ENCODE measurements at places on chromosomes 5 and 9.

DNA sequence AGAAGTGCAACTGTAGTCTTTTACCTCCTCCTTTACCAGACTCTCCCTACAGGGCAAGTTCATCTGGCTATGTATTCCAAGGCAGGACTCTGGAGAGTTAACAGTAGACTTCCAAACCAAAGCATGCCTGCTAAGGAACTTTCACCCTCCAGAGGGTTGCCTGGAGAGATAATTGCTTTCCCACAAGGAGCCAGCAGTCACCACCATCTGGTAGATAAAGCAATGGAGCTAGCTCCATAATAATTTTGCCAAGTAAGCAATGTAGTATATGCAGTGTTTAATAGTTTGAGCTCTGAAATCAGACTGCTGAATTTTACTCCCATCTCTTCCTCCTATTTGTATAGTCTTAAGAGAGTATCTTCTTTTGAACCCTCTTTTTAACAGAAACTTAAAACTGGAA lies 566.8 kb upstream of the PTGER4 start:
- no peak for DNase-seq

- DNase-seq, result peak; percentile 96
Observed at GRCh38 chr9:79610791-79611614, 39.2 kb downstream of the TLE4 start.

GRCh38 chr9:131406563-131407436 lies 12.9 kb downstream of the PRRC2B start:
- DNase-seq, result no peak

DNA sequence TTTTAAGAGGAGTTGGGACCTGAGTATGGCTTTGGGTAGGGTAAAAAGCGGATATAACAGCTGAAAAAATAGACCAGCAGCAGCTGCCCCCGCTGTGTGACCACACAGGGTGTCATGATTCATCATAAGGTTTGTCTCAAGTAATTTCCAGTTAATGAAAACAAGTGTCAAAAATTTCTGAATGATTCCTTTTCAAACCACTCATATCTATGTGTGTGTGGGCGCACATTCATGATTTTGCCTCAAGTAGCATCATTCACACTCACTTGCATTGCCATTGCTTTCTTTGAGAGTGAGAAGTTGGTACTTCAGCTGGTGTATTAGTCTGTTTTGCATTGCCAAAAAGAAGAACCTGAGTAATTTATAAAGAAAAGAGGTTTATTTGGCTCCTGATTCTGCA lies 12.1 kb upstream of the TNFAIP8 start:
- DNase-seq, result peak; percentile 46

DNA sequence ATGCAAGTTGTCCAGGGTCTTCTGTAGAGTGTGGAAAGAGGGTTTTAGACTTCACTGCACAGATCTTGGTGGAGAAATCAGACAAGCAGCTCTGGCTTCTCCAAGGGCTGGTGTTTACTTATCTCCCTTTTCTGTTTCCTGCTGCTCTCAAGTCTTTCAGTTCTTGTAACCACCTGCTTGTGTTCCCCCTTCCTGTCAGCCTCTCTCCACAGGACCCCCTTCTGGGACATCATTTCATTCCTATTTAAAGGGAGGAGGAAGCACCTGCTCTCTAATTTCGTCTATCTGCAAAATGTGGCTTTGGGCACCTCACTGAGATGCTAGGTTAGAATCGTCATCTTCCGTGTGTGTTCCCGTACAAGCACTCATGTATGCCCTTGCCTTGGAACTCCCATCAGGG lies 636.2 kb downstream of the MTRR start:
- DNase-seq, result no peak

GRCh38 chr5:103450333-103451061 lies 112.1 kb downstream of the NUDT12 start:
- peak; percentile 79 for DNase-seq

- no peak for DNase-seq
Observed at GRCh38 chr5:151577566-151577965, 13.6 kb downstream of the FAT2 start.

- DNase-seq, result no peak
Observed at GRCh38 chr5:74205767-74206578, 434.6 kb downstream of the ENC1 start.

DNA sequence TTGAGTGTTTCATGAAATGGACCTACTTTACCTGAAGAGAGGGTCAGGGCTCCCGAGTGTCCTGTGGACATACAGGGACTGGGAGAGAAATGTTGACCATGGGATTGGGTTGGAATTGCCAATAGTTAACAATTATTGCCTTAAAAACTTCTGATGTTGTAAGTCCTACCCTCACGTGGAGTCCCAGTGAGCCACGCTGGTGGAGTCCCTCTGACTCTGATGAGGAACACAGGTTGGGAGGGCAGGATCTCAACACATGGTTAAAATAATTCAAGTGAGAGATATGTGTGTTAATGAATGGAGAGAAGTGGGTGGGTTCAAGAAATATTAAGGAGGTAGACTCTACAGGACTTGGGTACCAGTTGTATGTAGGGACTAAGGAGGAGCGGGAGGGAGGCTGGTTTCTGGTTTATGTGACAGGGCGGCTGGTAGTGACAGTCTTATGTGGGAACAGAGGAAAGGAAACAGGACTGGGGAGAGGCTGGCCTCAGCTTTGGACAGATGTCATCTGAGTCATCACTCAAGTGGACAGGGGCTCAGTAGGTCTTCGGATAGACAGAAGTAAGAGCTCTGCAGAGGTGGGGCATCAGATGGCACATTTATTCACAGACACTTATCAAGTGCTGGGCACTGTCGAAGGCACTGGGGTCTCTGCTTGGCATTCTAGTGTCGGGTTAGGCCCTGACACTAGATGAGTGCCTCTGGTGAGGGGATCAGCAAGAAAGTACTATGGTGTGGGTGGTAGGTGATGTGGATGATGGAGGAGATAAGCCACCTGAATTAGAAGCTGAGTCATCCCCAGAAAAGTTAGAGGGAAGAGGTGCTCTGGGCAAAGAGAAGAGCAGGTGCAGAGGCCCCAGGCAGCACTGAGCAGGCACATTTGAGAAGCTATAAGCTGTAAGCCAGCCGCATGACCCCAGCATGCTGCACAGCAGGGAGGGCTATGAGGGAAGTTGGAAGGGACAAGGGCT lies 27.2 kb downstream of the MAML1 start:
- peak; percentile 59 for DNase-seq

DNA sequence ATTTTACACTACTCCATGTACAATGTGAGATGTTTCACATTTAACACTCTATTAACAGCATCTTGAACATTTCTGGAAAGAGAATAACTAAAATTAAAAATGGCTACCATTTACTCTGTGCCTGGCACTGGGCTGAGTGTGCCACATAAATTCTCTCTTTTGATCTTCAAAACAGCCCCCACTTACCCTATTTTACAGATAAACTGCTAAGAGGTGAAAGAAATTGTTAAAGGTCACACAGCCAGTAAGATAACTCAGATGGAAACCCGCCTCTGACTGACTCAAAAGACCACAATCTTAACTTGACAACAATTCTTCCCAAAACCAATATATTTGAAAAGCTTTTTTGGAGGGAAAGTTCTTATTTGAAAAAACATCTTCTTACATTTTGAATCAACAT lies 97.3 kb downstream of the MAPKAP1 start:
- DNase-seq, result no peak

- DNase-seq, result no peak
Observed at GRCh38 chr5:126595486-126596083, 566 bp upstream of the ALDH7A1 start.

DNA sequence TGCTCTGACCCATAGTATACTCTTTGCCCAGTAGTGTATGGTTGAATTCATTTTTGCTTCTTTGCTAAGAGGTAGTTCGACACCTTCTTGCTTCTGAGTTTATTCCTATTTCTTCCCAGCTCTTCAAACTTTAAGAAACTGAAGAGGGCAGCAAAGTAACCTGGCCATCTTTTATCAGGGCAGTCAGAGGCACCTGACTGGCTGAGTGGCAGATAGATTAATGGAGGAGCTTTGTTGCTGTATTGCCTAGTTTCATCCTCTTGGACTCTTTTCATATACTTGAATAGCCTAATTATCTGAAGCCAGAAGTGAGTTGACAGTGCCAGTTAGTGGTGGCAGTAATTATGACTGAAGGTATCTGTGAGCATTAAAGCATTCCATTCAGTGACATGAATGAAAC lies 82.5 kb downstream of the UHRF2 start:
- DNase-seq, result no peak

GRCh38 chr5:159838551-159839222 lies 77.6 kb upstream of the ADRA1B start:
- no peak for DNase-seq

GRCh38 chr5:59598547-59598874 lies 295.0 kb downstream of the PDE4D start:
- DNase-seq, result peak; percentile 56

GRCh38 chr5:135978212-135978631 lies 23.4 kb upstream of the LECT2 start:
- DNase-seq, result no peak

DNA sequence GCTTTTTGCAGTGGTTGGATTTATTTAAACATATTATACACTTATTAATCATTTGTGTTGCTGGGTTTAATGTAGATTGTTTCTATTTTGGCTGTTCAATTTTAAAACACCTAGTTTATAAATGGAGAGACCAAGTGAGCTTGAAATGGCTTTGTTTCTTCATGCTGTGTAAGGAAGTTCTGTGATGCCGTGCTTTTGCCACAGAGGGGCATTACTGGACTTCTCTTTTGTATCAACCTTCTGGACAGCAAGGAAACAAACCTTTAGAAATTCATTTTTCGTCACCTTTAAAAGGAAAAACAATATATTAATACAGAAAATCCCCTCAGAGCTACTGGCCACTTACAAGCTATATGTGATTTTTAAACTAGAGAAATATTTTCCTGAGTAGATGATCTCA lies 81.9 kb downstream of the DMRTA1 start:
- DNase-seq, result peak; percentile 13

GRCh38 chr9:77028478-77028877 lies 9.0 kb downstream of the FOXB2 start:
- DNase-seq, result no peak

DNA sequence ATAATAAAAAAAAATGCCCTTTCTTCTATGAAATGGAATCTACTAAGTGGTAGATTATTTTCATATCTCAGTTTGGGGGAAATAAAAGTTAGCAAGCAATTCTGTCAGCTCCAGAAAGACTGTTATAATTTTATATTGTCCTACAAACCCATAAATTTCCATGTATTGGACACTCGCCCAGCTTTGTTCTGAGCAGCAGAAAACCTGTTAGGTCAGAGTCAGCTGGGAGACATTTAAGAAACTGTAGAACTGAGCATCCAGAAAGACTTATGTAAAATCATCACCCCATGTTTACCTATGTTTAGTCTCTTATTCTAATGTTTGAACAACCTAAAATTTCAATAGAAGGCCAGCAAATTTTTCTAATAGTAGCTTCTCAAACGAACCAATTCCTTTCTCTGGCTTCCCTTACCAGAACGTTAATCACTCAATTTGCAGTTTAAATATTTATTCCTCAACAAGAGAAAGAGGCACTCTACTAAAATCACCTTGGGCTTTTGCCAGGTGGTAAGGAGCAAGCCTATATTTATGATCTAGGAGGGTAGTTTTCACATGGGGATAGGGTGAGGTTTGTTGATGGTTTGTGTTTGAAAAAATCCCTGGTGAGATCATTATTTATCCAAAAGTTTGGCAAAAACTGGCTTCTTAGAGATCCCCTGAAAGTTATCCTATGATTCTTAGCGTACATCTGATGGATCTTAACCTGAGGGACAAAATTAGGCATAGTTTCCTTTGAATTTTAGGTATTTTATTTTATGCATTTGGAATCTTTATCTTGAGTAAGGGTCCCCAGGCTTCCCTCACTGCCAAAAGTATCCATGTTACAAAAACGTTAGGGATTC lies 34.4 kb downstream of the MACROH2A1 start:
- DNase-seq, result no peak

GRCh38 chr5:52783226-52783959 lies 4.3 kb upstream of the ITGA1 start:
- DNase-seq, result peak; percentile 46

DNA sequence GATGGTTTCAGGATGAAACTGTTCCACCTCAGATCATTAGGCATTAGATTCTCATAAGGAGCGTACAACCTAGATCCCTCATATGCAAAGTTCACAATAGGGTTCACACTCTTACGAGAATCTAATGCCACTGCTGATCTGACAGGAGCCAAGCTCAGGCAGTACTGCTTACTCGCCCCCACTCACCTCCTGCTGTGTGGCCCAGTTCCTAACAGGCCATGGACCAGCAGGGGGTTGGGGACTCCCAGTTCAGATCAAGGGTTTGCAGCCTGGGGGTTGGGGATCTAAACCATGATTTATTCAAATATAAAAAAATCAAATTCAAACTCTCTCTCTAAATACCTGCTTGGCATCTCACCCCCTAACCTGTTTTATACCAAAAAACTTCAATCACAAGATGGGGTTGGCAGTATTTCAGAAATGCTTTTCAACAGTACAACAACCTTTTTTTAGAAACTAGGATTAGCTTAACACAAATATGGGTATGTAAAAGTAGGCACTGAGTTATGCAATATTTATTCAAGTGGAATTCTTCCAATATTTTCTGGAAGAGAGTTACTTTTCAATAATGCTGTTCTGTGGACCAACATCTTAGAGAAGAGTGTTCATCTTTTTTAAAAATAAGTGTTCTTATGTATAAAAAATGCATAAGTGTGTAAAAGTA lies 30.1 kb upstream of the SLC12A2 start:
- DNase-seq, result no peak

DNA sequence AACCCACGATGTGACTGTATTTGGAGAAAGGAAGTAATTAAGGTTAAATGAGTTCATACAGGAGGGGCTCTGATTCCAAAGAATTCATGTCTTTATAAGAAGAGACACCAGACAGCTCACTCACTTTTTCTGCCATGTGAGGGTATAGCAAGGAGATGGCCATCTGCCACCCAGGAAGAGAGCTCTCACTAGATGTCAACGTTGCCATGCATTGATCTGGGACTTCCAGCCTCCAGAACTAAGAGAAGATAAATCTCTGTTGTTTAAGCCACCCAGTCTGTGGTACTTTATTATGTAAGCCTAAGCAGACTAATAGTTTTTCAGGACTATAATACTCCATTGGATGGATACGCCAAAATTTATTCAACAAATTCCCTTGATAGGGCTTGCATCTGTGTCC lies 89.8 kb upstream of the RAD23B start:
- DNase-seq, result no peak

GRCh38 chr5:132779961-132780360 lies 2.9 kb upstream of the SEPTIN8 start:
- DNase-seq, result no peak

GRCh38 chr9:89790542-89791109 lies 185.8 kb downstream of the GADD45G start:
- no peak for DNase-seq

GRCh38 chr9:95791286-95791685 lies 84.2 kb upstream of the ERCC6L2 start:
- no peak for DNase-seq

GRCh38 chr5:103569313-103570060 lies 6.9 kb upstream of the NUDT12 start:
- peak; percentile 61 for DNase-seq

DNA sequence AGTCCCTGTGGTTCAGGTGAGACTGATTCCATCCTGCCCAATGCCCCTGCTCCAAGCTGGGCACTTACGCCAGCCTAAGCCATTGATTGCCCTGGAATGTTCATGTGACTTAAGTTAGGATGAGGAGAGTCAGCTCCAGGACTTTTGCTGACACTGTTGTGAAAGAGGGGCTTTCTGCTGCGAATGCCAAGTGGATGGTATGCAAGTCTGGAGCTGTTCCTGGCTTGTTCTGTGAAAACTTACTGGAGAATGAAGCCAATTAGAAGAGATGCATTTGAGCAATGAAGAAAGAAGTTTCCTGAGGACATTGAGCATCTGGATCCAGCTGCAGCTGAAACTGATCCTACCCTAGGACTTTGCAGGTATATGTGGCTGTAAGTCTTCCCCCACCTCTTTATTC lies 61.2 kb upstream of the ZFR start:
- DNase-seq, result no peak
